ENCODE measurements at places on chromosomes 5 and 9.
A peak's percentile ranks its signal among the peaks of the same experiment; 100 is the strongest.

DNA sequence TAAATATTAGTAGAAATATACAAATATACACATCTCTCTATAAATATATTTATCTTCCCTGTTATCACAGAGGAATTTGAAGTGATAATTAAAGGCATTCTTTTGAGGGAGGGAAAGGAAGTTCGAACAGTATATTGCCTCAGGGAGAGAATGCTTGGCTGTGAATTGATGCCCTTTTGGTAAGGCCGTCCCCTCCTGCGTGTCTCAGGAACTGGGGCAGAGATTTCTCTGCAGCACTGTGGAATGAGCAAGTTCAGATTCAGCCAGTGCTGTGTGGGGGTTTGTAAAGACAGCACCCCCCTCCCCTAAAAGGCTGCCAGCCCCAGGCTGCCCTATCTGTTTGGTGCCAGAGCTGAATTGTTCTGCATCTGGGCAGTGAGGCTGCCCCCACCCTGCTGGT, 42.0 kb downstream of the UBE2QL1 start:
- no peaks in the 10 kb centered on the region for H3K36me3 ChIP-seq
- no peak overlapping the region for H3K4me3 ChIP-seq
- H3K4me1 ChIP-seq: peaks cover 31% of the 10 kb centered on the region

GRCh38 chr5:140633021-140633471, at the start of gene CD14:
Gene CD14, minus strand, starts transcription at chr5:140633175. Its CDS starts 104 bp downstream, at chr5:140633071.
- DNase-seq: no peak
- no peaks in the 10 kb centered on the region for H3K36me3 ChIP-seq
- peaks cover 27% of the 10 kb centered on the region for H3K27me3 ChIP-seq

GRCh38 chr9:113654605-113655428, 191.3 kb downstream of the RGS3 start:
- H3K36me3 ChIP-seq: no peaks in the 10 kb centered on the region
- no peak for DNase-seq
- H3K27me3 ChIP-seq: peaks cover 10% of the 10 kb centered on the region
- no peak overlapping the region for H3K4me3 ChIP-seq

DNA sequence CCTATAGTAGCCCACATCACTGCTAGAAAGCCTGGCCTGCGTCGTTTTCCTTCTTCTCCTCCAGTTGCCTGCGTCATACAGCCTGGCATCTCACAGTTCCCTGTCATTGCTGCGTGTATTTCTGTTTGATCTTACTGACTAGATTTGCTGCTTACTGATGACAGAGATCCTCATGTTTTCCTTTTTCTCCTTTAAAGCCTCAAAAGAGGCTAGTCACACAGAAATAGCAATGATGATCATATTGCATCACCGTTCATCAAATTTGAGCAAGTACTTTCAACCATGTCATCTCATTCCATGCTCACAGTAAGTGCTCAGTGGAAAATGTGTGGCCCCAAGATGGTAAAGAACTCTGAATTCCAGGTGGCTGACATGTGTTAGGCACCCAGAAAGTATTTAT, 76.8 kb downstream of the MVB12B start:
- H3K27ac ChIP-seq: no peak overlapping the region
- peaks cover 21% of the 10 kb centered on the region for H3K4me1 ChIP-seq
- DNase-seq: no peak
- H3K36me3 ChIP-seq: no peaks in the 10 kb centered on the region
- H3K27me3 ChIP-seq: peaks cover 5% of the 10 kb centered on the region

- H3K27ac ChIP-seq: peak overlapping the region; percentile 96
- H3K4me3 ChIP-seq: peak overlapping the region; percentile 76
- H3K36me3 ChIP-seq: peaks cover 46% of the 10 kb centered on the region
- H3K4me1 ChIP-seq: peaks cover 78% of the 10 kb centered on the region
- H3K27me3 ChIP-seq: no peaks in the 10 kb centered on the region
- peak; percentile 100 for DNase-seq
Observed at GRCh38 chr9:93095205-93096130, 549 bp upstream of the CARD19 start.

- H3K4me1 ChIP-seq: no peaks in the 10 kb centered on the region
- DNase-seq: no peak
- H3K4me3 ChIP-seq: no peak overlapping the region
- H3K27ac ChIP-seq: no peak overlapping the region
- no peaks in the 10 kb centered on the region for H3K27me3 ChIP-seq
- H3K36me3 ChIP-seq: no peaks in the 10 kb centered on the region
Observed at GRCh38 chr5:136686192-136686872, 321.0 kb upstream of the TRPC7 start.

DNA sequence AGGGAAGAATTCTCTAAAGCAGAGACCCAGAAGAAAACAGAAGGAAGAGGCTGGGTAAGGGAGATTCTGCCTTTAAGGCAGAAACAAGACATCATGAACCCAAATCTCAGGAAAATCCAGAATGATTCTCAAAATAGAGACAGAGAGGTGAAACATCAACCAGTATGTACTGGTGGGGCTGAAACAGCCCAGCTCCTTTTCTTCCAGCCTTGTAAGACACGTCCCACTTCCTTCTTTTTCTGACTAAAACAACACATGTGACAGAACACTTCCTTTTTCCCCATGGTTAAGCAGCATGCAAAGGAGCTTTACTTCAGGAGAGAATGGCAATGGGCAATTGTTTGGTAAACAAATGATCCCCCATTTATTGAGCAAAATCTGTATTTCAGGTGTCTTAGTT, 230.8 kb upstream of the NR4A3 start:
- H3K4me1 ChIP-seq: peaks cover 4% of the 10 kb centered on the region
- H3K27ac ChIP-seq: no peak overlapping the region
- DNase-seq: no peak
- H3K27me3 ChIP-seq: peaks cover 19% of the 10 kb centered on the region
- H3K36me3 ChIP-seq: no peaks in the 10 kb centered on the region
- H3K4me3 ChIP-seq: no peak overlapping the region

DNA sequence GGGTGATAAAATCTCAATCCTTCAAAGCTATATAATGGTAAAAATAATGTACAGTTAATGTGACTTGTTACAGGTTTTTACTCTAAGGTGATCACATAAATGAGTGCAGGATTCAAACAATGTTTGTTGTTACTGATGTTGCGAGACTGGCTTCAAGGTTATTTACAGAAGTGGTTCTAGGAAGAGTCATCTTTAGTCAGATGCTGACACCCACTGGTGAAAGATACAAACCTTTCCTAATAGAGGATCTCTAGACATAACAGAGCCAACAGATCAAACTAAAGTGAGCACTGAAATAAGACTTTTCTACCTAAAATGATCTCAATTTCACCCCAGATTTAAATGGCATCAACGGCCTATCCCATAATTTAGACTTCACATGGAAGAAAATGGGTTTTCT, 20.2 kb downstream of the ARSB start:
- H3K4me1 ChIP-seq: no peaks in the 10 kb centered on the region
- peaks cover 19% of the 10 kb centered on the region for H3K36me3 ChIP-seq
- no peak overlapping the region for H3K4me3 ChIP-seq
- no peak overlapping the region for H3K27ac ChIP-seq
- no peaks in the 10 kb centered on the region for H3K27me3 ChIP-seq
- DNase-seq: no peak

DNA sequence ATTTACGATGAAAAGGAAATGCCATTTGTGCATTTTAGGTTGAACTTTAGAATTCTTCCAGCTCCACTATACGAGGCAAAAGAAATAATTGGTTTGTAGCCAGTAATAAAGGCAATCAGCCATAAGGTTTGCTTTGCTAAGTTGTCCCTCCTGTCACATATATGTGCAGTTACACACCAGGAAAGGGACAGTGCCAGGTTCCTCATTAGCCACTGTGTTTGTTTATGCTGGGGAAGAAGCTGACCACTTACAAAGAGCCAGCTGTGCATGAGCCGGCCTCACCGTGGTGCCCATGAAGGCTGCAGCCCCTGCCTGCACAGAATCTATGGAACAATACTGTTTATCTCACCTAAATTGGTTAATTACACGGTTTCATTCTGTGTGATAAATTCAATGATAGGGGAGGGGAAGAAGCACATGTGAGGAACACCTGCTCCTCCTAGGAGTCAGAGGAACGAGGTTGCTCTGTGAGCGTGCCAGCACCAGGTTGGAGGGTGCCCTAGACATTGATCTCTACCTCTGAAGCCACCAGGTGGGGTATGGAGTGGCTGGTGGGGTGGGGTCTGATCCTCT, 173.8 kb upstream of the DAP start:
- no peak overlapping the region for H3K27ac ChIP-seq

DNA sequence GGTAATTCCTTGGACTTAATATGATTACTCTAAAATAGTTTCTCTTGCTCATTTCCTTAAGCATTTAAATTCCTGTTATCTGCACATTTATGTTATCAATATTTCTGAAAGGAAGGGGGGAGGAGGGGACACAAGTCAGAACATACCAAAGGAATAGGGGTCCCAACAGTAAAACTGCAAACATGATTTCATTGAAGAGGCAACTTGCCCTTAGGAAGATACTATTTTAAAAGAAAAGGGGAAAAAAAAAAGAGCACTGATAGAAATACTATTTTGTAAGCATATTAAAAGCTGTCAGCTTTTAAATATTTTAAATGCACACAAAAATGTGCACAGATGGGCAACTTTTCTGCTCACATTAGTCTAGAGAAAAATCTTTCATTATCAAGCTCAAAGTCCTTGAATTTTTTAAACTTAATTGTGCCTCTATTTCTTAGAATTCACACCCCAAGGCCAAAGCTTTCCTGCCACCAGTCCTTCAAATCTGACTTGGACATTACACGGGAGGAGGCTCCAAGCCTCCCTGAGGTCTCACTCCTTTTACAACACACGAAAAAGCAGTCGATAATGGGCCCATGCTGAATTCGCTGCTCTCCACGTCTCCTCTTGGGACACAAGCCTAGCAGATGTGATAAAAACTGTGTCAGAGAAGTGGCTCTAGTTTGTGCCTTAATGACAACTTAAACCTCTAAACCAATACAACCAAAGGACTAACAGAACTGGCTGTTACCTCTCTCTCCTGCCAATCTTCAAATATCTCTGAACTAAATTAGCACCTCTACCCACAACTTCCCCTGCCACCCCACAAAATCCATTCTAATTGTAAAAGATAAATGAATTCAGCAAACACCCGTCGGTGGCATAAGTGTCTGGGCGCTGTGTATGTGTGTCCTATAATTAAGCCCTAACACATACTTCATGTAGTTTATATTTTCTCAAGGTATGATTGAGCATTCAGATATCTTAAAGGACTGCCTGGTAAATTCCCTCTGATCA, 154.3 kb downstream of the DENND1A start:
- no peak overlapping the region for H3K27ac ChIP-seq
- no peaks in the 10 kb centered on the region for H3K36me3 ChIP-seq
- peaks cover 9% of the 10 kb centered on the region for H3K4me1 ChIP-seq
- H3K4me3 ChIP-seq: no peak overlapping the region

DNA sequence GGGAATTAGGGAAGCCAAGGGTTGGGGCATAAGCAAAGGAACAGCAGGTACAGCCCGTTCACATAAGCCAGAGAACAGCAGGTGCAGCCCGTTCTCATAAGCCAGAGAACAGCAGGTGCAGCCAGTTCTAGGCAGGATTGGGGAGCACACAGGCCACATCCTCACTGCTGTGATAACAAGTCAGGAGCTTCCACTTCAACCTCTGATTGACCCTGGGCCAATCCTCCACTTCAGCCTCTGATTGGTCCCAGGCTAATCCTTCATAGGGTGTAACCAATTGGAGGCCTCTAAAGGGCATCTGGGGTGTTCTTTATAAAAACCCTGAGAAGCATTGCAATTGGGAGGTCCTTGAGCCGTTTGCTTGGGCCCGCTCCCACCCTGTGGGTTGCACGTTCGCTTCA, 27.5 kb downstream of the CEL start:
- no peak for DNase-seq
- no peaks in the 10 kb centered on the region for H3K4me1 ChIP-seq
- no peaks in the 10 kb centered on the region for H3K36me3 ChIP-seq
- H3K27ac ChIP-seq: no peak overlapping the region

- DNase-seq: no peak
- H3K27ac ChIP-seq: no peak overlapping the region
Observed at GRCh38 chr9:121979736-121980135, 113.4 kb downstream of the TTLL11 start.

DNA sequence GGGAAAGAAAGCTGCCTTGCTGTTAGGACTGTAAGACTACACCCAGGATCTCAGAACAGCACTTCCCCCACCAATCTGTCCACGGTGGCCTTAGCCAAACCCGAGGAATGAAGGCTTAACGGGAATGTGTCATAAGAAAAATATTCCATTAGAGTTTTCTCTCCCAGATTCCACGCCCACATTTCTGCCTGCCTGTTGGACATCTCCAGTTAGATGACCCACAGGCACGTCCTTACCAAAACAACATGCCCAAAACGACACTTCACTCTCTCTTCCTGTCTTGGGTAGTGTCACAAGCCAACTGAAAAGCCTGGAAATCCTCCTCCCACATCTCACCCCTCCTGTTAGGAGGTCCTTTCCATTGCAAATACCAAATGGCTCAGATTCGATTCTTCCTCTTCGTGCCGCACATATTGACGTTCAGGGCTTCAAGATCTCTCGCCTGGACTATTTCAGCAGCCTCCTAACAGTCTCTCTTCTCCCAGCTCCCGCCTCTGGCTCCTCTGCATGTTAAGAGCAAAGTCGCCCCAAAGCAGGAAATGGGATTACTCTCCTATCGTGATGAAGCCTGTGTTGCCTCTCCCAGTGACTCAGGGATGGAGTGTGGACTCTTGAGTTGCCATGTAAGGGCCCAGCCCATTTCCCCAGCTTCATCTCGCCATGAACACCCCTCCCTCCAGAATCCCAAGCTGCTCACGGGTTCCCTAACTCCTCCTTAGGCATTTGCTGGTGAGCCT, 159.3 kb downstream of the NR3C1 start:
- no peaks in the 10 kb centered on the region for H3K4me1 ChIP-seq
- DNase-seq: no peak
- no peaks in the 10 kb centered on the region for H3K36me3 ChIP-seq
- no peak overlapping the region for H3K27ac ChIP-seq
- no peak overlapping the region for H3K4me3 ChIP-seq
- peaks cover 2% of the 10 kb centered on the region for H3K27me3 ChIP-seq

- no peak overlapping the region for H3K4me3 ChIP-seq
- H3K27ac ChIP-seq: no peak overlapping the region
- H3K27me3 ChIP-seq: peaks cover 4% of the 10 kb centered on the region
- no peak for DNase-seq
- H3K36me3 ChIP-seq: no peaks in the 10 kb centered on the region
Observed at GRCh38 chr9:69655065-69655464, 17.1 kb downstream of the APBA1 start.

- H3K27ac ChIP-seq: no peak overlapping the region
- H3K27me3 ChIP-seq: no peaks in the 10 kb centered on the region
- DNase-seq: no peak
- no peaks in the 10 kb centered on the region for H3K36me3 ChIP-seq
- no peaks in the 10 kb centered on the region for H3K4me1 ChIP-seq
Observed at GRCh38 chr9:107815782-107816560, 326.4 kb upstream of the KLF4 start.

DNA sequence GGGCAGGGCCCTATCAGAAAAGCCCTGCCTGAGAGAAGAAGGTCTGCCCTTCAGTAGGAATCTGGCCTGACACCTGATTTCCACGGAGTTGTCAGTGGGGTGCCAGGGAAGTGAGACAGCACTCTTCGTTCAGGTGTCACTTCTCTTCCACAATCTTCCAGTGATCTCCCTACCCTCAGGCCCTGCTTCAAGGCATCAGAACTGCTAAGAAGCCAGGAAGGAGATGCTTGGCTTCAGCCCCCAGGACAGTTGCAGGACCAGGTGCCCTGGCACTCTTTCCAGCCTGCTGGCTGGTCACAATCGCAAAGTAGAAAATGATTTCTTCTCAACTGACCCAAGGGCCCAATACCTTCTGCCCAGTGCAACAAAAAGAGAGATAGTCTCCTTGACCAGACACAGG, 50.3 kb downstream of the SPOCK1 start:
- no peak overlapping the region for H3K27ac ChIP-seq
- no peak overlapping the region for H3K4me3 ChIP-seq
- no peaks in the 10 kb centered on the region for H3K4me1 ChIP-seq

GRCh38 chr5:22678886-22679285, 174.3 kb downstream of the CDH12 start:
- H3K4me1 ChIP-seq: no peaks in the 10 kb centered on the region
- no peak for DNase-seq
- no peak overlapping the region for H3K4me3 ChIP-seq
- no peaks in the 10 kb centered on the region for H3K36me3 ChIP-seq

All from activated CD4-positive, alpha-beta memory T cell treated with anti-CD3 and anti-CD28 coated beads, Interleukin-2, amount 10 ng/mL, durations not matched to agents 7 days and 5 days (primary cell).